B cell (primary cell): ENCODE measurements at places on chromosomes 7 and 10.

- no peak for DNase-seq
Observed at GRCh38 chr7:140192176-140192575, 15.4 kb upstream of the KDM7A start.

DNA sequence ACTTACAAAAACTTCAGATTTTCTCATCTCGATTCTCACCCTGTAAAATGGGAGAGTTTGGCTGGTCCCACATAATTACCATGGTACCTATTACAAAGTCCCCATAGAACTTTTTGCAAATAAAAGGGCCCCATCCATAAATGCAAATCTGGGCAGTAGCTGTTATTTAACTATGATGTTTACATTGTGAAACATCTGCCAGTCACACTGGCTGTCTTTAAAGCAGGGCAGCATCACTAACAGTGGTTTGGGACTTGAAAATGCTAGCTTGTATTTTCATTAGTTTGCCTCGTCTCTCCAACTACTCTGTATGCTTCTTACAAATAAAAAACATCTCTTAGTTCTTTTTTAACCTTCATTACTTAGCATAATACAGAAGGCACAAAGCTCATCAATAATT is 240.7 kb downstream of the FZD1 start:
- DNase-seq: no peak

GRCh38 chr10:45325116-45325515 is 9.7 kb upstream of the OR13A1 start:
- no peak for DNase-seq

DNA sequence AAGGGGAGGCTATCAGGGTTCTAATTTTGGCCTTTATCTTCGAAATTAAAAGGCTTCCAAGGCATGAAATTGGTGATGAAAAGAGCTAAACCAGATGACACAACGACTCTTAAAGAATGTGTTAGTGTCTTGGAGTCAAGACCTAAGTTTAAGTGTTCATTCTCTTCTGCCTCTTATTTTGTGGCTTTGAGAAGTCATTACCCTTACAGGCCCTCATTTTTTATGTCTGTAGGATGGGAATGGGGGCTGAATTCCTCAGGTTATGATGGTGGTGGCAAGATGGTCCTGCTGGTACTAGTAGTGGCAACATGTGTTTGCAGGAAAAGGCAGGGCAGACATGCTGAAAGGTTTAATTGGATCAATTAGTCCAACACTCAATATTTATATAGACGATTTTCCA is 15.4 kb downstream of the TAS2R60 start:
- no peak for DNase-seq

GRCh38 chr10:70586348-70586930 is 16.1 kb downstream of the PRF1 start:
- DNase-seq: no peak

DNA sequence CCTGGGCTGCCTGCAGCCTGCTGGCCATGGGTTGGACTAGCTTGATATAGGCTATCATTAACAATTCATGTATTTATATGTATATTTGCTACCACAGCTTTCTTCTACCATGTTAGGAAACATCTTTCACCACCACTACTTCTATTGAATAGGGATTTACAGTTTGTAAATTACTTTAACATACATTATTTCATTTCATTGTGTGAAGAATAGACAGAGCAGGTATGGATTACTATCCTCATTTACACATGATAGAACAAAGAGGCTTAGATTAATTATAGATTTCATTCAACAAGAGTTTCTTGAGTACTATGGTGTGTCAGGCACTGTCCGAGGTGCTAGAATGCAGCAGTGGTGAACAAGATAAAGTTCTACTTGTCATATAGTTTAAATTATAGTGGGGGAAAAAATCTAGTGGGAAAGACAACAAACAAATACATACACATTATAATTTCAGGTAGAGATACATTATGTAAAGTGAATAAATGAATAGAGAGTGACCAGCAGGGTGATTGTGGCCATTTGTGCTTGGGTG is 20.6 kb downstream of the VTI1A start:
- no peak for DNase-seq

GRCh38 chr7:30084212-30084611 is 50.6 kb upstream of the MTURN start:
- no peak for DNase-seq

GRCh38 chr10:70352401-70353097 is 29.9 kb downstream of the LRRC20 start:
- no peak for DNase-seq

DNA sequence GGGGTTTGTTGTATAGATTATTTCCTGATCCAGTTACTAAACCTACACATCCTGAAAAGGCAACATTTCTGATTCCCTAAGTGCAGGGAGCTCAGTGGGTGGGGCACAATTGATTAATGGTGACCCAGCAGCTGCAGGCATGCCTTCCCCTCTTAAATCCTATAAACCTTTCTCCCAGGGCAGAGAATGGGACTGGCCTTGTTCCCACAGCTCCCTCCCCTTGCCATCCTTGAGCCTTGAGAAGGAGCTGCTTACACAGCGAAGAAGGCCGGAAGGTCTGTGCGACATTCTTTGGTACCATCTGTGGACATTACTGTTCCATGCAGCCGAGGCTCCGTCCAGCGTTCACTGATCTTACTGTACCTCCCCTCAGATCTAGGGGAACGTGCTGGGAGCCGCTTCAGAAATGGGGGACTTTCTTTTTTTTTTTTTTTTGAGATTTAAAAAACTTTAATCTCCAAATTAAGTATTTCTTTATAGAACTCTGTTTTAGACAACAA is 14.3 kb downstream of the KLF6 start:
- no peak for DNase-seq

DNA sequence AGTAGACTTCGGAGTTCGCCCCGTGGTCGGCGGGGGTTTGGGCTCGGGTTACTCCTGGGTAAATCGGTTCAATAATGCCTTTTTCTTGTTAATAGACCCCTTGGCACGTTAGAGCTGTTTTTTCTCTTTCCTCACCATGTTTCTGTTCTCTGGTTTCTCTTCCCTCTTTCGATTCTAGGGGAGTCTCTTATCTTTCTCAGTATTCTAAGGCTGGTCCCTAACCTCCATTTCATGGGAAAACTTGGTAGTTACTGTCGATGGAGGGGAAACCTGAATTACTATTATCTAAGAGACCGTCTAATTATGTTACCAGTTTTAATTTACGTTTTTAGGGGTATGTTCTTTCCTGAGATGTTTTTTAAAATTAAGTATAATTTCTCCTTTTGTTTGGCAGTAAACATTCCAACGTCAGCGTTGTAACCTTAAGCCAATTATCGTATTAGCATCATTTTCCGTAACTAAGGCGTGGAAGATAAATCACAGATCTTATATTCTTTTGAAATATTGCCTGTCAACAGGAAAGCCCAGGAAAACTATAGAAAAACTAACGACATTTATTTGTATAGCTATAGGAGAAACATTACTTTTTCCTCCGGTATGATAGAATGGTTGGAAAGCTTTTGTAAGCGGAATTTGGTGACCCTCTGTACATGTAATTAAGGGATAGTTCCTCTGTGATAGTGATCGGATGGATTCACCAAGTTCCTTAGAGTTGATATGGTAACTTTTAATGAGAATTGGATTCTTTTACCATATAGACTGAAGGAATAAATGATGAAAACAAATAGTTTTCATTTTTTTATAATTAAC is 847 bp downstream of the BTAF1 start:
- DNase-seq: no peak

GRCh38 chr7:3294432-3295100 is 6.5 kb upstream of the SDK1 start:
- DNase-seq: no peak

GRCh38 chr10:5105626-5106025 is 11.4 kb downstream of the AKR1C3 start:
- DNase-seq: no peak

- no peak for DNase-seq
Observed at GRCh38 chr7:84238596-84238995, 44.0 kb upstream of the SEMA3A start.

GRCh38 chr7:486216-486743 is 33.4 kb downstream of the PDGFA start:
- DNase-seq: no peak

GRCh38 chr10:43202224-43202656 is 64.0 kb downstream of the CSGALNACT2 start:
- peak; percentile 68 for DNase-seq

- DNase-seq: no peak
Observed at GRCh38 chr10:61786728-61787127, 114.8 kb upstream of the ARID5B start.

DNA sequence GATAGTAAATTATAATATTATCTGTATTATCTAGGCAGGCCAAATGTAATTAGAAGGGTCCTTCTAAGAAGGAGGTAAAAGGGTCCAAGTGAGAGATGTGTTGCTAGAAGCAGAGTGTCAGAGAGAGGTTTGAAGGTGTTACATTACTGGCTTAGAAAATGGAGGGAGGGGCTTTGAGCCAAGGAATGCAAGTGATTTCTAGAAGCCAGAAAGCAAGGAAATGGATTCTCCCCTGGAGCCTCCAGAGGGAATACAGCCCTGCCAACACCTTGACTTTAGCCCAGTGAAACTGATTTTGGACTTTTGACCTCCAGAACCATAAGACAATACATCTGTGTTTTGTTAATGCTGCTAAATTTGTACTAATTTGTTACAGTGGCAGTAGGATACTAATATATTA is 97.9 kb upstream of the IL6 start:
- DNase-seq: no peak

DNA sequence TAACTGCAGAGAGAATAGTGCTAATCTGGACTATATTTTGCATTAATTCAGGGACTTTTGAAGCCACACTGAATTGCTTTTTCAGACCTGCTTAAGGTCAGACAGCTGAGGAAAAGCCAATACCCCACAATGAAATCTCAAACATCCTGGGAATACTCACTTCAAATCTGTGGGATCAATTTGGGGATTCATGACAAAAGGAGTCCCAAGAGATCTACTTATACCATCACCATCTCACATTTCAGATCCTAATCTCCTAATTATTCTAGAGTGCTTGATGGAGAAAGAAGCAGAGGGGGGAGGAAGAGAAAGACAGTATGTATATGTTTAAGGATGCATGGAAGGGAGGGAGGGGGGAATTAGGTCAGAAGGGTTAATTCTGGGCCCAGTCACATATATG is 202.2 kb downstream of the CACNA2D1 start:
- DNase-seq: no peak

DNA sequence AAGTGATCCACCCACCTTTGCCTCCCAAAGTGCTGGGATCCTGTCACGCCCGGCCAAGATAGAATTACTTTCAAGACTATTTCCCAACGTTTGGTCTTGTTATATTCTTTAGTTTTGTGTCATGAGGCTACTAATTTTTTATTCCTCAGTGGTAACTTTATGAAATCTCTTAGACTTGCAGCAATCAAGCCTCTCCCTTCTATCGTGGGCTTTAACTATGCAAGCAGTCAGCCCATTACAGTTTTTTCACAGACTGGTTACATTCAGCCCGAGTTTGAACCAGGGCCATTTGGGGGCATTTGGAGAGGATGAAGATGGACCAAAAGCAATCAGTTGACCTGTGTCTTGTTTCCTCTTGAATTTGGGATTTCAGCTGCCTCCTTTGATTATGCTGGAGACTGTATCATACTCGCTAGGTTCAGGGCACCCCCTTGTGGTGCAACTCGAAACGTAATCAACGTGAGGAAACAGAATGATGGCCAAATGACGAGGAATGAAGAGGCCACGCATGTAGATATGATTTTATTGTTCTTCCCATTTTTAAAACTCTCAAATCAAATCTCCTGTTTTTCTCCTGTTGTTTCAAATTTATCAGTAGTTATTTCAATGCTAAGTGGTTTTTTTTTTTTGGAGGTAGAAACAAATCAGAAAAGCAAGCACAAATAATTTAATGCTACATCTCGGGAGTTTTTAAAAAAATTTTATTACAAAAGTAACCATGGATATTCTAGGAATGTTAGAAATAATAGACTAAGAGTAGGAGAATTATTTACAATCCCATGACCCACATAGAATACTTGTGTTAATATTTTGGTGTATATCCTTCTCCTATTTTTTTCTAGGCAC is 151.6 kb downstream of the KIAA1217 start:
- DNase-seq: no peak

GRCh38 chr7:120344276-120344675 is 71.3 kb downstream of the KCND2 start:
- no peak for DNase-seq

DNA sequence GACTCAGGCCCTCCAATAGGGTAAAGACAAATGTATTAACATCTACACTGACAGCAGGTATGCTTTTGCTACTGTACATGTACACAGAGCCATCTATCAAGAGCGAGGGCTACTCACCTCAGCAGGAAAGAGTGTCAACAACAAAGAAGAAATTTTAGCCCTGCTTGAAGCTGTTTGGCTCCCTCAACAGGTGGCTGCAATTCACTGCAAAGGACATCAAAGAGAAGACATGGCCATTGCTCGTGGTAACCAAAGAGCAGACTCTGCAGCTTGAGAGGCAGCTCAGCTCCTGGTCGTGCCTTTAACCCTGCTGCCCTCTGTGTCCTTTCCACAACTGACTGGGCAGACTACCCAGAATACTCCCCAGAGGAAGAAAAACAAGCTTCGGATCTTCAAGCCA is 5.1 kb downstream of the AKR1B15 start:
- no peak for DNase-seq

- no peak for DNase-seq
Observed at GRCh38 chr7:155274633-155275355, 22.9 kb upstream of the INSIG1 start.

DNA sequence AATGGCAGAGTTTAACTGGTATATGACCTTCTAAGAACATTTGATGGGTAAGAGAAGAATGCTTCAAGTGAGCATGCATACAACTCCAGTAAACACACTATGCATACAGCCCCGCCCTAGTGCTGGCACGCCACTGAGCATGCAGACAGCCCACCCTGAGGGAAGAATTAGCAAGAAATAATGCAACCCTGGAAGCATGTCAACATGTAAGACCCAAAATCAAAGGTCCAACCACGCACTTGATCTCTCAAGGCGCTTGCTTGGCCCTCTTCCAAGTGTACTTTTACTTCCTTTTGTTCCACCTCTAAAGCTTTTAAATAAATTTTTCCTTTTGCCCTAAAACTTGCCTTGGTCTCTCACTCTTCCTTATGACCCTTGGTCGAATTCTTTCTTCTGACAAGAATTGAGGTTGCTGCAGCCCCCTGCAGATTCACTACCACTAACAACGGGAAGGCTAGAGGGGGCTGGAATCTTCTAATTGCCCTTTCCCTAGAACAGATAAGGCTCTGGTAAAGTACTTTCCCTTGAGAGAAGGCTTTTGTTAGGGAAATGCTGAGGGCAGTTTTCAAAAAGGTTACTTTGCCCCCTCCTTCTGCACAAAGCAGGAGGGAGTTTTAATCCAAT is 3.4 kb downstream of the FAM24B start:
- no peak for DNase-seq

- DNase-seq: no peak
Observed at GRCh38 chr7:120684463-120684862, 173.5 kb downstream of the TSPAN12 start.

GRCh38 chr7:20035279-20035875 is 181.8 kb downstream of the MACC1 start:
- no peak for DNase-seq

DNA sequence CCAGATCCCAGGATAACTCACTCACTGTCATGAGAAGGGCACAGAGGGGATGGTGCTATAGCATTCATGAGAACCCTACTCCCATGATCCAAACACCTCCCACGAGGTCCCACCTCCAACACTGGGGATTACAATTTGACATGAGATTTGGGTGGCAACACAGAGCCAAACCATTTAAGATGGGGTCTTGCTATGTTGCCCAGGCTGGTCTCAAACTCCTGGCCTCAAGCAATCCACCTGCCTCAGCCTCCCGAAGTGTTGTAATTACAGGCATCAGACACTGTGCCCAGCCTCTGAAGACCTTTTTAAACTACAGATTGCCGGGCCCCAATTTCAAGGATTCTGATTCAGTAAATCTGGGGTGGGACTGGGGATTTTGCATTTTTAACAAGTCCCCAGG is 98.5 kb downstream of the BAMBI start:
- no peak for DNase-seq
